Activated CD4-positive, alpha-beta memory T cell treated with anti-CD3 and anti-CD28 coated beads for 36 hours (primary cell): ENCODE measurements at places on chromosomes 1 and 21.

- DNase-seq: no peak
Measured at GRCh38 chr1:40395190-40396175, 22.0 kb downstream of the SMAP2 start.

DNA sequence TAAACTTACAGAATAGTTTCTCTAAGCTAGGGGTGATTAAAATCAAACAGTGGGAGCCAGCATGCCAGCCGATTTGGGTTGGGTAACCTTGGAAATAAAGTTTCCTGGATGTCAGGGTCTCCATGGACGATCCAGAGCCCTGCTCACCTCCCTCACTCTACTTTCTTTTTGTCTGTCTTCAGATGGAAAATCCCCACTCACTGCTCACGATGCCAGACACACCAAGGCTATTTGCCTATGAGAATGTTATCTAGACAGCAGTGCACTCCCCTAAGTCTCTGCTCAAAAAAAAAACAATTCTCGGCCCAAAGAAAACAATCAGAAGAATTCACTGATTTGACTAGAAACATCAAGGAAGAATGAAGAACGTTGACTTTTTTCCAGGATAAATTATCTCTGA is 13.9 kb downstream of the SLAMF7 start:
- DNase-seq: no peak

DNA sequence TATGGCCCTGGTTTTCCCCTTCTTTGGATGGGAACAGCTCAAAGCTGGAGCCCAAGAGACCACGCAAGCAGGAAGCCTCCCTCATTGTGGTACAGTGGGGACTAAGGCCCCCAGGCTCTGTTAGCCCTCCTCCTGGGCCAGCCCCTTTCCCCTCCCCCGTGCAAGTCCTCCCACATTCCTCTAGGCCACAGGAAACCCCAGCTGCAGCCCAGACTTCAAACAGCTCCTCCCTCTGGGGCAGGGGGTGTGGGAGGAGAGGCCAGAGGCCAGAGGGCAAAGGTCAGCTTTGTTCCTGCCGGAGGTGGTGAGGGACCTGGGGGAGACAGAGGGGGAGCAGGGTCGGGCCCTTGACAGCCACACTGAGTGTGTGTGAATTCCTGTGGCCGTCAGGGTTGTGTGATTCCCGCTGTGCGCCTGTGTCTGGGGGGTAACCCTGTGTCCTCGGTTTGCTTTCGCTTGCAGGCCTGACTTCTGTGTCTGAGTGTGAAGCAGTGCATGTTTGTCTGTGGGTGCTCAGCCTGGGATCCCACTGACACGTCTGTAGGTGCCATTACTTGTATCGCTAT is 3.4 kb upstream of the AHDC1 start:
- no peak for DNase-seq

GRCh38 chr1:95096218-95096841 is 20.8 kb upstream of the TLCD4 start:
- DNase-seq: no peak

DNA sequence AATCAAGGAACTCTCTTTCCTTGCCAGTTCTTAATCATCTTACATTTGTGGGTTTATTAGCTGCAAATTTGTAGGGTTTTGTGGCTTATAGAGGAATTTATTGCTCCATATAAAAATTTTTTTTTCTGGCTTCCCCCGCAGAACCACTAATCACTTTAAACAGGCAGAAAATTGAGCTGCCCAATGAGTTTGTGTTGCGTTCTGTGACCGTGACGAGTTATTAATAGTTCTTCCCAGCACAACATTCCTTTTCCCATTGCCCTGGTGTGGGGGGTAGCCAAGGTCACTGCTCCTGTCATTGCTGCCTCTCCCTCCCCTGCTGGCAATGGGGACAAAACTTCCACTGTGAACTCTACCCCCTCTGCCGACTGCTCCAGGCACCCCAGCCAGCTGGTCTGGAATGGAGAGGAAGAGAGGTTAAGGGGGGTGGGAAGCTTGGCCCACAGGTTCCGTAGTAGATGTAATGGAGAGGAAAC is 55.1 kb downstream of the UBE2T start:
- DNase-seq: no peak

DNA sequence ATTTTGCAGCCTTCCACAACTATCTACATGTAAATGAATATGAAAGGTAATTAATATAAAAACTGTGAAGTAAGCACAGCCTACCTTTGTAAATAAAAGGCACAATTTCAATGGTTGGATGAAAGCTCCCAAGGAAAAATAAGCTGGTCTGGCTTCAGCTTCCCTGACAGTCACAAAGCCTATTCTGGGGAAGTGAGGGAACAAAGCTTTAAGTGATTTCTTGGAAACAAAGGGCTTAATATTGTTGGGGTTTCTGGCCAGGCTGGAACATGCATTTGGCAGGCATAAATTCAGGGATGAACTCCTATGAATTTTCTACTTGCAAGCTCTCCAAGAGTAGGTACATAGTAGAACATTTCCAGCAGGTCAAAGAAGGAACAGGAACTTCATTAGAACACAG is 17.3 kb downstream of the BCAS2 start:
- no peak for DNase-seq

- DNase-seq: no peak
Measured at GRCh38 chr1:42114229-42114628, 39.0 kb upstream of the GUCA2B start.
